ENCODE measurements at places on chromosomes 1 and 21. TPM values are rescaled to one million over a fixed set of nuclear protein-coding genes. Genes with fewer than 3 reads are reported as not detected.

DNA sequence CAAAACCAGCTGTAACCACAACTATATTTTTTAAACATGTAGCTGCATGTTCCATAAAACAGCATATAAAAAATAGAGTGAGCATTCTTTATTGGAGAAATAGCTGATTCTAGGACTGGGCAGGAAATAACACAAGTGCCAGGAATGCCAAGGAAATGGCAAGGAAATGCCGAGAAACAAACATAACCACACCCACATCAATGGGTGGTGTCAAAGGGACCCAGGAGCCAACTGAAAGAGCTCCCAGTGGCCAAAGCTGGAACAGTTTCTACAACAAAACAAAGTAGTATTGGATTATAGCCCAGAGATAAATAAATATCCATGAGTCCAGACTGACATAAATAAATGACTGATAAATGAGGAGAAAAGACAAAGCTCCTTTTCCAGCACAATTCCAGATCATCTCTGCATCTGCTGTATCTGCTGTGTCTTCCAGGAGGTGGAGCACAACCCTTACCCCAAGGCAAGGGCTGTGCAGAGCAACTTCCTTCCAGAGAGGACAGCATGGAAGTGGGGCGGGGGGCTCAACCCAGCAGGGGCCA, 28.1 kb downstream of the ADARB1 start:
- no peak for DNase-seq

DNA sequence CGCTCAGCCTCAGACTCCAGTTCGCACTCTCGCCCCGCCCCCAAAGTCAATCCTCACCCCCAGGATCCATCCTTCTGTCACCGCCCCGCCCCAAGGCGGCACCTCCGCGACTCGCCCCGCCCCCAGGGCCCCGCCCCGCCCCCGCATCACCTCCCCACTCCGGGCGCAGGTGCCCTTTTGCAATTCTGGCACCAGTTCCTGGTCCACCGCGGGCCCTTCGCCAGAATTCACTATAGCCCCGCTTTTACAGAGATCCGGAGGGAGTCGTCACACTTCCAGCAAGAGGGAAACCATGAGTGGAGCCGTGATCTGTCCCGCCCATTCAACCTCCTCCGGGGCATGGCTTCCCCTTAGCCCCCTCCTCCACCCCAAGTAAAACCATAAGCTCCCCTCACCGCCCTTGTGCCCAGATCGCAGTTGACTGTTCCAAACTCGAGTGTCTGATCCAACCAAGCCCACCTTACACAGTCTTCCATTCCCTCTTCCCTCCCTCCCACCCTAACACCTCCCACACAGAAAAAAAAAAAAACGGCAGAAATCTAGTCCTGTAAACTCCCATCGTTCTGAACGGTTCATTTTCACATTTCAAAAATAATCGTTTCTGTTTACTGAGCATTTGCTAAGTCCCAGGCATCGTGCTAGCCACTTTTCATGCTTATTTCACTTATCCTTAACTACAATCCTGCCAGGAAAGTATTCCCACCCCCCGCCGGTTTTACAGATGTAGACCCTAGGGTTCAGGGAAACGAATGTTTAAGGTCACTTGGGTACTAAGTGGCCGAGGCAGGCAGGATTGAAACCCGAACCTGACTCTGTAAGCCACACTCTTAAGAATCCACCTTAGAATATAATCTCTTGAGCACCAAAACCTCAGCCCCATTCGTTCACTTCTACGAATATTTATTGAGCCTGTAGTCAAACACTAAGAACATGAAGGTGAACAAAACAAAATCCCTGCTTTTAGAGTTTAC, 1.3 kb upstream of the DNAJC16 start:
- DNase-seq = peak; percentile 97

DNA sequence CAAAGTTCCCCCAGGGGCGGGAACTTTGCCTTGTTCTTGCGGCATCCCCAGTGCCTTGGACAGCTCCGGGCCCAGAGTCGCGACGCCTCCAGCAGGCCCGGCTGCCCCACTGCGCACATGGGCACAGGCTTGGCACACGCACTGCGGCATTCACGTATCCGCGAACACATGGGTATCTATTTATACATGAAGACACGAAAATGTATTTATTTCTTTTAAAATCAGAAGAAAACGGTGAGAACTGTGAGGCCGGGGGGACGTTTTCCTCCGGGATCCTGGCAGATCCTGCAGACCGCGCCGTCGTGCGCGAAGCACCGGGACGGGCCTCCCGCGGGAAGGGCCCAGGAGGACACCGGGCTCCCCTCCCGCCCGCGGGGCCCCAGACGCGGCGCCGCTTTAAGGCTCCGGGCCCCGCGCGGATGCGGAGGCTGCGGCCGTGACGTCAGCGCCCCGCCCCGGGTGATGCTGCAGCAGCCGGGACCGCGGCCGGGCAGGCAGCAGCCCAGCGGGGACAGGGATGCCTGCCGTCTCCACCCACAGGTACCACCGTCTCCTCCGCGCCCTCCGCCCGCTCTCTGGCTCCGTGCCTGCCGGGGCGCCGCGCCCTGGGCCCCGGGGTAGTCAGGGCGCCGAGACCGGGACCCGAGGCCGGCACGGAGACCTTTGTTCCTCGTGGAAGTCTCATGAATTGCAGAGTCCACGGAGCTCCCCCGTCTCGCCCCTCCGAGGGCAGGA, at the start of gene SLC45A1:
SLC45A1 (plus strand) TSS at position 468 of the 735 bp plus-strand sequence. CDS start 6,216 bp downstream, outside the sequence.
- peak; percentile 42 for DNase-seq

The GPR37L1 gene
- polyA plus RNA-seq = 0.12 TPM

The WNT3A gene
- not detected for polyA plus RNA-seq

The RAB7B gene
- polyA plus RNA-seq = 3.7 TPM
